ENCODE measurements at places on chromosomes 5 and 9.

DNA sequence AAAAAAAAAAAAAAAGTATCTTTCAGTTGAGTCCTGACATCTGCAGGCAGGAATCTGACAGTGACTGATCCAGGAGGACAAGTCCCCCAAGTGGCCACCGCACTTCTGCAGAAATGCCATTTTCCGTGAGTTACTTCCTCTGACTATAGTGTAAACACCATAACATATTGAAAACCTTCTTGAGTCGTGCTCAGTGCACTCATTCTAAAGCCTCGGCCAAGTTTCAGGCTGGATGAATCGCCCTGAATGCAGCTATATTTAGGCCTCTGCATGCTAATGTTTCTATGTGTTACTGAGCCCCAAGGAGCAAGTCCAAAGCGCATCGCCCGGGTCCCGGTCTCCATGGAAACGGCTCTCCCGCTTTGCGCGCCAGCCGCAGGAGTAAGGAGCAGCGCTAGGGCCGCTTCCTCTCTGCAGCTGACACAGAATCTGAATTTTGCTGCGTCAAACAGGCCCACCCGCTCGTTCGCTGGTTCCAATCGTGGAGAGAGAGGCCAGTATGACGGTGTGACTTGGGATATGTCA lies 335.4 kb downstream of the MSX2 start:
- DNase-seq: peak; percentile 61

GRCh38 chr9:133161547-133161950 lies 2.2 kb downstream of the GBGT1 start:
- DNase-seq: no peak

GRCh38 chr9:127449332-127449966 lies 1.8 kb downstream of the RPL12 start:
- DNase-seq: no peak

DNA sequence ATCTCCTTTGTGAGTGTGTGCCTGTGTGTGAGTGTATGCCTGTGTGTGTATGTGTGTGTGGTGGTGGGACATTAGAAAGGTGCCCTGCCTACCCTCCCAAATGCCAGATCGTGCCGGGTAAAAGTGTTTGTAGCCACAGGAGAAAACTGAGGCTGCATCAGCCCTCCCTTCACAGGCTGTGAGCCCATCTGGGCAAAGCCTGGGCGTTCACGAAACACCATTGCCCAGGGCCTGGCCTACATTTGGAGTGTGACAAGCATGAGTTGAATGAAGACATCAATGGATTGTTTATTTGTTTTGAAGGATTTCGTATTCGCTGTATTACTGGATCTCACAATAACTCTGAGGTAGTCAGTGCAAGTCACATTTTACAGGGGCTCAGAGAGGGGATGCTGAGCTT lies 270.8 kb downstream of the NSG2 start:
- no peak for DNase-seq

DNA sequence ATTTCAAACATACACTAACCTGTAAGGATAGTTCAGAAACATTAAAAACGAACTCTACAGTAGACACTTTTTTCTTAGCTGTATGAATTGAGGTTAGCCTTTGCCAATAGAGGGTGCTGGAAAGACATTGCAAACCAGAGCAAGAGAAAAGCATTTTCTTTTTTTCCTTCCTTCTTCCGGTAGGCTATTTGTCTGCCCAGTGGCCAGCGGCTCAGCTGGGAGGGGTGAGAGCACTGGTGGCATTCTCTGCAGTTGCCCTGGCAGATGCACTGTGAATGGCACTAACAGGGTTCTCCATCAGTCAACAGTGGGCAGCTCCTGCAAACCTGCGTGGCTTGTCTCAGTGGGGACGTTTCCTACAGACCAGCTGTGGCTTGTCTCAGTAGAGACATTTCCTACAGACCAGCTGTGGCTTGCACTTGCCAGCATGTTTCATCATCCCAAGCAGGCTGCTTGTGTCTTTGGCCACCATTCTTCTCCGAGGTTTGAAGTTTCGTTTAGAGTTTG lies 984.5 kb upstream of the CDH18 start:
- peak; percentile 51 for DNase-seq

- DNase-seq: no peak
Measured at GRCh38 chr5:133400831-133401351, 211.4 kb downstream of the FSTL4 start.

- DNase-seq: no peak
Measured at GRCh38 chr9:132703336-132703735, 33.1 kb downstream of the GTF3C4 start.

DNA sequence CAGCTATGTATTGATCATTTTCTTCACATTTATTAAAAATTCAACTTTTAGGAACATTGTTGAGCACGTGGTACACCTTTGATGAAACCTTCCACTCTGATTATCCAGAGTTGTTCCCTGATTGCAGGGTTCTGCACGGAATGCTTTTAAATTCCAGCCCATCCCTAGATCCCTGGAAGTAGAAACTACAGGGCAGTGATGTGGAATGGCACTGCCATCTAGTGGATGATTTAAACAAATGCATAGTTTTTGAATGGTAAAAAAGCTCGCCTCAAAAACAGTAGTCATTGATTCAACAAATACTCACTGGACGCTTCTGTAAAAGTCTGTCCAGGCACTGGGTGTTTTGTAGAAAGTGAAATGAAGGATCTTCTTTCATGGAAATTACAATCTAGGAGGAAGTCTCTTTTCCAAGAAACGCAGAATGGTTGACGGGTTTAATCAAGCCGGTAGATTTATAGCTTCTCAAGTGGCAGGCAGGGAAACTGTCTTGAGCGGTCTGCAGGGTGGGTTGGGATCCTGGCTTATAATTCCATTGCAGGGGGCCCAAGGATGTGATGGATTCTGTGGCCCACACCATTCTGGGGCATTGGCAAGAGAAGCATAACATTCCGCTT lies 118.4 kb downstream of the ARHGAP26 start:
- no peak for DNase-seq

- DNase-seq: no peak
Measured at GRCh38 chr9:127814619-127815511, 12.2 kb downstream of the FPGS start.

DNA sequence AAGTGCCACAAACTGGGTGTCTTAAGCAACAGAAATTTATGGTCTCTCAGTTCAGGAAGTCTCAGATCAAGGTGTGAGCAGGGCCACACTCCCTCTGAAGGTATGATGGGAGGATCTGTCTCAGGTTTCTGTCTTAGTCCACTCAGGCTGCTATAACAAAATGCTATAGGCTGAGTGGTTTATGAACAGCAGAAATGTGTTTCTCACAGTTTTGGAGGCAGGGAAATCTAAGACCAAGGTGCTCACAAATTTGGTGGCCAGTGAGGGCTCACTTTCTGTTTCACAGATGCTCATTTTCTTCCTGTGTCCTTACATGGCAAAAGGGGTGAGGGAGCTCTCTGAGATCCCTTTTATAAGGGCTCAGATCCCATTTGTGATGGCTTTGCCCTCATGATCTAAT lies 281.4 kb downstream of the CWC27 start:
- no peak for DNase-seq

DNA sequence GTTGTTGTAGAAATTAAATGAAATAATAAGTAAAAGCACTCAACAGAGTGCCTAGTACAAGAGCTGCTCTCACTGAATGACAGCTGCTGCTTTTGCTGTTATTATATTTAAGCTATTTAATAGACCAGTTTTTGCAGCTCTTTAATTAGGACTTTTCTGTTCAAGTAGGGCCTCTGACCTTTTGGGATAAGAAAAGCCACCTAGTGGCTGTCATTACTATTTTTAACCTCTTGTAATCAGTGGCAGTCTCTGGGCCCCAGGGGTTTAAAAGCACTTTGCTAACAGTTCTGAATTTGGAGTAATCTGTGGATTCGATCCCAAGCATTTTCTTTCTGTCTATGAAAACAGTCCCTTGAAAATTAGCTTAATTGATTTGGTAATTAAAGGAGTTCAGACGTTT lies 121.1 kb downstream of the NUDT12 start:
- DNase-seq: no peak

DNA sequence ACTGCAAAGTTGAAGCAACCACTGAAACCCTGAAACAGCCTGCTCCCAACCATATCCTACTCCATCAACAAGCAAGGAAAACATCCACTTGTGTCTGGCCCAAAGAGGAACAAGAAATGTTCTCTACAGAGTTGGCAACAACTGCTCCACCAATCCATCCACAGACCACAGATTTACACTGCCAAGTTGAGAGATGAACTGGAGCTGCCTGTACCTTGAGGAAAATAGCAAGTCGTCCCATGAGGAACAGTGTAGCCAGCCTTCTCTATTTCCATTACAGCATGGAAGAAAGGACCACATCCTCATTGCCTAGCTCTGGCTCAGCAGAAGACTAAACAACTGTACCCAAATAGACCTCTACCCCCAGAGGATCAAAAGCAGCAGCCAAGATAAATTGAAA lies 60.4 kb downstream of the DEPDC1B start:
- DNase-seq: no peak

DNA sequence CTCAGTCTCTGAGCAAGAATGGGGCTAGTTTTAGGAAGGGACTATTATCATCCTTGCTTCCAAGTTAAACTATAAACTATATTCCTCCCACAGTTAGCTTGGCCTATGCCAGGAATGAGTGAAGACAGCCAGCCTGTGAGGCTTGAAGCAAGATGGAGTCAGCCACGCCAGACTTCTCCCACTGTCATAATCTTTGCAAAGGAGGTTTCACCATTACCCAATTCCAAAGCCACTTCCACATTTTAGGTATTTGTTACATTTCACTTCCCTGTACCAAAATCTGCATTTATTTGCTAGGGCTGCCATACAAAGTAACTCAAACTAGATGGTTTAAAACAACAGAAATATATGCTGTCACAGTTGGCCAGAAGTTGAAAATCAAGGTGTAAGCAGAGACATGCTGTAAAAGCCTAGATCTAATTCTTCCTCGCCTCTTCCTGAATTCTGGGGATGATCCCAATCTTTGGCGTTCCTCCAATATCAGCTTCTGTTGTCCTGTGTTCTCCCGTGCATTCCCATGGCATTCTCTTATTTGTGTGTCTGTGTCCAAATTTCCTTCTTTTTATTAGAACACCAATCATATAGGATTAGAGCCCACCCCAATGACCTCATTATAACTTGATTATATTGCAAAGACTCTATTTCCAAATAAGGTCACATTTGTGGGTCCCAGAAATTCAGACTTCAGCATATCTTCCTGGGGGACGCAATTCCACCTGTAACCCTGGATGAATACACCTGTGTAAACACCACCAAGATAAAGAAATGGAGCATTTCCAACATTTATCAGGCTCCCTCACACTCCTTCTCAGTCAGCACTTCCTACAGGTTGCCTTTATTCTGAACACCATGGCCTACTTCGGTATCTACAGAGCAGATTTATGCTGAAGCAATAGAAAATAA lies 126.8 kb downstream of the GCNT1 start:
- DNase-seq: no peak

DNA sequence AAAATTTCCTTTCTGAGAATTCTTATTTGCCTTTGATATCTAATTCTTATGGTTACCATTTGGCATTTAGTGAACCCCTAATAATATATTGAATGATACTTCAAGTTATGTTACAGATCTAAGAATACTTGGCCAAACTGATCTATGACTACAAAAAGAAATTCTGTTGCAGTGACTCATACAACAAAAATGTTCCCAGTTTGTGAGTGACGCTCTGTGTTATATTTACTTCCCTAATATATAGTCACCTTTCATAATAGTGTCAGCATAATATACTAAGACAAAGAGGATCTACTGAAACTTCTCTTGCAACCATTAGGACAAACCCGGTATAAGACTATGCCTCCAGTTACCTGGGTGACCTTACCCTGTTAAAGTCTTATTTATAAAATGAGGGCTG lies 216.9 kb upstream of the TLX3 start:
- DNase-seq: no peak
